Glomerular endothelial cell (primary cell): ENCODE measurements at places on chromosomes 4 and X. TPM values are rescaled to one million over a fixed set of nuclear protein-coding genes. Genes with fewer than 3 reads are reported as not detected.

DNA sequence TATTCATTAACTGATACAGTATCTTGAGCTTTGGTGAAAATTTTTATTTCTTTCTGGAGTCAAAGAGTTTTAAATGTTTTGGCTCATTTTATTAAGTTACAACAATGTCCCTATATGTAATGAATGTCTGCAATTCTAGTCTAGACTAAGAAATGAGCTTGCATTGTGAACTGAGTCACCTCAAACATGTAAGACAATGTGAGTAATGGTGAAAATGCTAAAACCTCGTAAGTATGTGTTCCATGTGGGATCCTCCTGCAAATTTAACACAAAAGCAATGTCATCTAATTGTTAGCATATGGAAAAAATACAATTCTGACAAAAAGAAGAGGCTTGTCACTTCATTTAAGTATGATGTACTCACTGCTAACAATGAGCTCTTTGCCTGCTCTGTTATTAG lies 480.5 kb upstream of the FSTL5 start:
- no peak for DNase-seq

DNA sequence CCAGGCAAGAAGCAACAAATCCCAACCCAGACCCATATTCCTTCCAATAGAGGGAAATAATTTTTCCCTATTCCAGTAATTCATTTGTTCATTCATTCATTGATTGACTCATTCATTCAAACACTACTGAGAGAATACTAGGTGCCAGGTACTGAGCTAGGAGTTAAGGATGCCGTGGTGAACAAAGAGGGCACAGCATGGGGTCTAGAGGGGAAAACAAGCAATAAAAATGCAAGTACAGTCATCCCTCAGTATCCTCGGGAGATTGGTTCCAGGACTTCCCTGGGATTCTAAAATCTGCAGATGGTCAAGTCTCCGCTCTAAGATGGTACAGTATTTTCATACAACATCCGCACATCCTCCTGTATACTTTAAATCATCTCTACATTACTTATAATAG lies 18.7 kb downstream of the RASGEF1B start:
- DNase-seq: no peak

Gene PDHA2
- total RNA-seq: not detected in 2 replicates

DNA sequence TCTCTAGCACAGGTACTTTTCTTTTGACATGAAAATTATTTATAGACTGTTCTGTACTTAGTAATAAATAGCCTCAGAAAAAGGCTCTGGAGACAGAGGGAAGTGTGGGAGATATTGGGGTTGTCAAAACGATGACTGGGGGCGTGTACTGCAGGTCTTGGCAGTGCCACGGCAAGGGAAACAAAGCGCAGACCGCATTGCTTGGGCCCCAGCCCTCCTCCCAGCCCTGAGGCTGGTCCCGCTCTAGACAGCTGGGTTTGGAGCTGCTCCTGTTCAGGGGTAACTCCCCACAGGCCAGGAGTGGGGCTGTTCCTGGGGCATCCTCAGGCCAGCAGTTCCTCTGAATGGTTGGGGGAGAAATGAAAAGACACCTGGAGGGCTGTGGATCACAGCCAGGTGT lies 131.7 kb downstream of the RASL11B start:
- no peak for DNase-seq

Gene ETDB
- not detected in 2 replicates for total RNA-seq

Gene GRIA3
- total RNA-seq: 0.53 and 0.58 TPM in 2 replicates

- no peak for DNase-seq
Measured at GRCh38 chrX:100625985-100626491, 10.6 kb downstream of the TSPAN6 start.

Gene MTNR1A
- not detected in 2 replicates for total RNA-seq

Gene AR
- 3.5 and 5.0 TPM in 2 replicates for total RNA-seq

Gene NKX3-2
- total RNA-seq: not detected in 2 replicates

DNA sequence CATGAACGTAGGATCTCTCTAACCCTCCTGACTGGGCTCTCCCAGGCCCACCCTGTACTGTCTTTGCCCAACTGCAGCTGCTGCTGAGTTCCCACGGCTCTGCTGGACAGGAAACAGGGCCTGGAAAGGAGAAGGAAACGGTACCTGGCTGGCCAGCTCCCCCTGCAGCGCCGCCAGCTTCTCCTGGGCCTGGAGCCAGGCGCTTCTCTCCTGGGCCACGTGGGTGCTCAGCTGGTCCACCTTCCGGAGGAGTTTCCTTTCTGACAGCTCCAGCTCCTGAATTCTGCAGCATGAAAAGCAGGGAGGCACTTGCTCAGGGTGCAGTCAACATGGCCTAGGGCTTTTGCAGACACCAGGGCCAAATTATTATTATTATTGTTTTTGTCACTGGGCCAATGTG lies 6.5 kb downstream of the C4orf50 start:
- DNase-seq: no peak

GRCh38 chrX:44082829-44083228 lies 109.6 kb upstream of the NDP start:
- no peak for DNase-seq

DNA sequence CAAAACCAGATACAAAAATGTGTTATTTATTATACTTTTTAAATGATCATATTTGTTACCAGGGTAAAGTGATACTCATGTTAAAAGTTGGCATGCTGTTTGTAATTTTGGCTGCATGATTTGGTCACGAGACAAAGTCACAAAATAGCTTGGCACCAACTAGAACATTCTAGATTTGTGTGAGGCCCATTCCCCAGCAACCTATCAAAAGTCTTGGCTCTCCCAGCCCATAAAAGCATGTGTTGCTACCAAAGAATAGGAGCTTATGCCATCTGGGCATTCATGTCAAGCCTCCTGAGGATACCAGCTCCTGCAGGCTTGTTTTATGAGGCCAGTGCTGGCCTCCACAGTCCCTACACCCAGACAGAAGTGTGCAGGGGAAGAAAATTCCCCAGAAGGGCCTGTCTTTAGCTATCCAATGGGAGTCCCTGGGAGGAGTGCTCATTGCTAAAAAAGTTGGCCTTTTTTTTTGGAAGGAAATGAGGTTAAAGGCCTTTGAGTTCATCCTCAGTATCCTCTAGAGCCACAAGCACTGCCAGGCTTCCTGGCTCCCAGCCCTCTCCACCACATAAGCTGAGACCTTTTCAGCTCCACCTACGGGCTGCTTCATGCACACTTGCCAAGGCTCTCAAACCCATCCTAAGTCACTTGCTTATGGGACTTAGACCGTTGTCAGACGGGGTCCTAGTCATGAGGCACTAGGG lies 211.9 kb upstream of the EOLA2 start:
- DNase-seq: no peak

- no peak for DNase-seq
Measured at GRCh38 chrX:153374426-153374825, 26.7 kb downstream of the PNMA6E start.

DNA sequence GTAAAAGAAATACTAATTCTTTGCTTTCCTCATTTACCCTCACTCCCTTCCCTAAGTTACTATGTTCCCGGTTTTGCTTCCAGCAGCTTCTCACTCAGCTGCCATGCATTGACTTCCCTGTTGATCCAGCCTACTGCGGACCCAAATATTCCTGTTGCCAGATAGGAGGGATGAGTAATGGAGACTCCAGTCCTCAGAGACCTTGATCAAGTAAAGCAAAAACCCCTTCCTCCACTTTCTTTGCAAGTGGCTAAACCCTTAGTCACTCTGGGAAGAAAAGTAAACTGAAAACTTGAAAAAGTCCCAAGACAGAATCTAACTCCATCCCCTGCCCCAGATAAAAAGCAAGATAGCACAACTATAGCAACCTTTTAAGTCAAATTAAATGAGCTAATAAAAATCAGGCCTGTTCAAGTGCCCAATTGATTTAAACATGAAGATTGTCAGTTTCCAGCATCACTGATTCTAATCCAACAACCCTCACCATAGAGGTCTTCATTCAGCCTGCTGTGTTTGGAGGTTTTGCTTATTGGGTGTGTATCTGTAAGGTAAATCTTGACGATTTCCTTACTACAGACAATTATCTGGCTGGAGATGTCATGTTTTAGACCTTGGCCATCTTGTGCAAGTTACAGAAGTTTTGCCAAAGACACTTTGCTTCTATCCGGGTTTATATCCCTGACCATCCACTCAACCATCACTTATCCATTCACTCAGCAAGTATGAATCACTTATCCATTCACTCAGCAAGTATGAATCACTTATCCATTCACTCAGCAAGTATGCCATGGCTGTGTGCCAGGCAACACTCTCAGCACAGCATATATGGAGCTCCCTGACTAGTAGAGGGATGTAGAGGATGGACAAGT lies 17.6 kb downstream of the FGFBP1 start:
- DNase-seq: peak; percentile 82

GRCh38 chr4:151717909-151718628 lies 42.7 kb downstream of the GATB start:
- no peak for DNase-seq

GRCh38 chr4:41989994-41990364 lies 351 bp upstream of the SLC30A9 start:
- DNase-seq: peak; percentile 5

Gene PRSS12
- 0.53 and 1.7 TPM in 2 replicates for total RNA-seq

Gene ZNF827
- total RNA-seq: 21.9 and 23.9 TPM in 2 replicates

Gene L1CAM
- 1.6 and 17.1 TPM in 2 replicates for total RNA-seq

Gene FGFR3
- total RNA-seq: 0.05 and 2.1 TPM in 2 replicates

Gene PLXNB3
- 25.6 and 37.6 TPM in 2 replicates for total RNA-seq

DNA sequence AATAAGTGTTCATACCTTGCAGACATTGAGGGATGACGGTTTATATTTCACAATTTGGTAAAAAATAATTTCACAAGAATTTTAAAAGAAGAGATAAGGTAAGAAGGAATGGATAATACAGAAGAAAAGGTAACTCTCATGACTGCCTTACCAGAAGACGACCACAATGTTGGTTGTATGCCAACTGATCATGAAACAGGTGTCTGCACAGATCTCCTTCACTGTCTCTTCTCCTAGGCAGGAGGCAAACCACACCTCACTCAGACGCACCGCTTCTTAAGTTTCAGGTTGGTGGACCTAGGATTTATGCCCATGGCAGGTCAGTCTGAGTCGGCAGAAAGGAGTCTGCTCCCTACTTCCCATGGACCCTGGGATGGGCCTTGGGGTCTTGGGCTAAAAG lies 177.2 kb downstream of the VSIG4 start:
- no peak for DNase-seq

GRCh38 chr4:183140911-183141320 lies 41.9 kb downstream of the WWC2 start:
- no peak for DNase-seq

Gene TMSB15C
- 3.5 and 13.8 TPM in 2 replicates for total RNA-seq

DNA sequence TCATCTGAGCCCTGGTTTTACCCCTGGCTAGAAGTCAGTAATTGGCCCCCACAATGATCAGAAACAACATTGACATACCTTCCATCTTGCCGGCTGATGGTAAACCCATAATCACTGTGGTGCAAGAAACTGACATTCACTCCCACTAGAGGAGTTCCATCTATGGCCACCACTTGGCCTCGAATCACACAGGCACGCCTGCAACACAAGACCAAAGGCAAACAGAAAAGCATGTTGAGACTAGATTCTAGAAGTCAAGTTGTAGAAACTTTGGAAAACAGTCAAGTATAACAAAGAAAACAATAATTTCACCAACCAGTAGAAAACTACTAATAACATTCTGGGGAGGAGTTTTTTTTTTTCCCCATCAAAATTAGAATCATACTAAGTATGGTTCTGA lies 183.4 kb downstream of the SH2D1A start:
- DNase-seq: no peak

- DNase-seq: no peak
Measured at GRCh38 chrX:10582215-10582733, 38.1 kb downstream of the MID1 start.

DNA sequence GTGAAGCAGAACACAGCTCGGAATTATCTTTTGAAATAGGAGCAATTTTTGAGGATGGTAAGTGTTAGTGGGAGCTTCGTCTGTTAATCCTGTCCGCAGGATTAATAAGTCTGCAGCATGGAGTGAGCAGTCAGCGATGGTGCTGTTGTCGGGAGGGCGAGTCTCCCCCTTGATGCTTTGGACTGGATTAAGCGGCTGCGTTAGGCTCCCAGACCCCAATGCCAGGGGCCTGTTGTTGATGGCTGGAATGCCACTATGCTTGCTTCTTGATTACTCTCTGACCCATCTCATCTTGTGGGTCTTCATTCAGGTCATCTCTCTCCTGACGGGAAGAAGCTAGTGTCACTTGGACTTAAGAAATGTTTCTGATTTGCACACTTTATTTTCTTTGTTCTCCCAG lies 332.6 kb downstream of the ARHGAP10 start:
- no peak for DNase-seq

Gene TCP11X2
- not detected in 2 replicates for total RNA-seq

Gene MGARP
- total RNA-seq: 0.10 and 3.4 TPM in 2 replicates

DNA sequence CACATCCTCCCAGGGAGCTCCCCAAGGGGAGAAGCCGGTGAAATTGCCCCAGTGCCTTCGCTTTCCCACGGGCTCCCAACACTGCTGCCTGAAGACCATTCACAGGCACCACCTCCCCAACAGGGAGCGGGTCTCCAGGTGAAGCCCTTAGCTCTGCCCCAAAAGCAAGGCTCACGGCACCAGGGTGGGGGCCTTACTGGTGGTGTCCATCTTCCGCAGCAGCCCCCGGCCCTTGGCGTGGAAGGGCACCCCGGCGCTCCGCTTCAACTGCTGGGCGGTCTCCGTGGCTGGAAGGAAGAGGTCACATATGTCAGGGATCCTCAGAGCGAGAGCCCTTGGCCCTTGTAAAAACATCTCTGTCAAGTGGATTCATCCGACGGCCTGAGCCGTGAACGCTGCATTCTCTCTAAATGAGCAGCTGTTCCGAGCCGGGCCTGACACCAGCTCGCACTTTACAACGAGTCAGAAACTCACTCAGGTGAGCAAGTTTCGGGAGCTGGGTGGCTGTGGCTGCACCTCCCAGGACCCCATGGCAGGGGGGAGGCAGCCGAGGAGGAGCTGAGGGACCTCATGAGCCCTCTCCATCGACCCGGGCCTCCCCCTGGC lies 20.9 kb downstream of the NELFA start:
- no peak for DNase-seq

DNA sequence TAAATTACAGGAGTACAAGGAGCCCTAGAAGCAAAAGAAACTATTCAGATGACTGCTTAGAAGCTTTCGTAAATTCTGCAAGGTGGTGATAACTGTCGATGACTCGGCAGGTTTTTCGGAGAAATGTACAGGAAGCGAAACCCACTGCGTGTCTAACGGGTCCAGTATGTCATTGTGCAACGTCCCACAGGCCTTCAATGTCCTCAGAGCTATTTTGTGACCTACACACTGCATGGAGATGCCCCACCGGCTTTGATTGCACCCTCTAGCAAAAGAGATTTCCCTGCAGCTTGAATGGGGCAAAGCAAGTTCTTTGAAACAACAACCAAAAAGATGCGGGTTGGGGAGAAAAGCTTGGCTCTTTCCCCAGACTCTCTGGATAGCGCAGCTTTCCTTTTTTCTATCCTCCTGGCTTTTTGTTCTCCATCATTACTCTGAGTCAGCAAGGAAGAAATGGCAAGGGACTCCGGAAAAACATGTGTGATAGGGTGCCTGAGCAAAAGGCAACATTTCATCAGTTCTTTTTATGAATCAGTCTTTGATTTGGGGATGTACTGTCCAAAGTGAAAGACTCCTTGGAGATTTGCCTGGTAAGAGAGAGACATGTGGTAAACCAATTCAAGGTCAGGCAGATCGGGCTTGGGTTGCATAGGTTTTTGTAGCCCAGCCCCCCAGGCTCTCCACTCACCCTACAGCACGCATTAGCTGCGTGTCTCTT lies 112.0 kb upstream of the TBL1X start:
- DNase-seq: no peak

GRCh38 chr4:18444206-18444605 lies 422.7 kb upstream of the LCORL start:
- DNase-seq: no peak
